PC-9 (cell line): ENCODE measurements at places on chromosomes 13 and 19.

DNA sequence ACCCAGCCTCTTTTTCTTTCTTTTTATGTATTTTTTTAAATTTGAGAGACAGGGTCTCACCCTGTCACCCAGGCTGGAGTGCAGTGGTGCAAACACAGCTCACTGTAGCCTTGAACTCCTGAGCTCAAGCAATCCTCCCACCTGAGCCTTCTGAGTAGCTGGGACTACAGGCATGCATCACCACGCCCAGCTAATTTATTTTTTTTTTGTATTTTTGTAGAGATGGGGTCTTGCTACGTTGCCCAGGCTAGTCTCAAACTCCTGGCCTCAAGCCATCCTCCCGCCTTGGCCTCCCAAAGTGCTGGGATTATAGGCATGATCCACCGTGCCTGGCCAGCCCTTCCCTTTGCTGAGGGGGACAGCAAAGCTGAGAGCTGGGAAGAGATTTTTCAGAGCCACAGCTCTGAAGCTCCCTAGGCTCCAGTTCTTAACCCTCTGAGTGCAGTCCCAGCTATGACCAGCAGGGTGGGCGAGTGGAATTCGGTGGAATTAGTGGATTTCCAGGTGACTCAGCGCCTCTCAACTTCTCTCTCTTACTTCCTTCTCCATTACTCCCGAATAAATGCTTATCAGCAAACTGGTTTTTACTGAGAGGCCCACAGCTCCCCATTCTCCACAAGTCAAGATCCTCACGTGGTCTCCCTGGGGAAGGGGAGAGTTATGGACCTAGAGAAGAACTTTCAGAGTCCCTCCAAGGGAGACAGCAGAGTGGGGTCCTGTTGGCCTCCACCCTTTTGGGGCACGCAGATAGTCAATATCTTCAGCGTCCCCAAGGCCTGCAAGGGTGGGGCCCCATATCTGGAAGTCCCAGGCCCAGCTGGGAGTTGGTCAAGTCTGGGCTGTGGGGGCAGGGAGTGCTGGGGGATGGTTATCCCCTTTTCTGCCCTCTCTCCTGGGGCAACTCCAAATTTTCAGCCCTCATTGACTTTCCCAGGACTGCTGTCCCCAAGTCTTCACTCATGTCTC lies 1.2 kb downstream of the BLVRB start:
- peak; percentile 89 for DNase-seq

DNA sequence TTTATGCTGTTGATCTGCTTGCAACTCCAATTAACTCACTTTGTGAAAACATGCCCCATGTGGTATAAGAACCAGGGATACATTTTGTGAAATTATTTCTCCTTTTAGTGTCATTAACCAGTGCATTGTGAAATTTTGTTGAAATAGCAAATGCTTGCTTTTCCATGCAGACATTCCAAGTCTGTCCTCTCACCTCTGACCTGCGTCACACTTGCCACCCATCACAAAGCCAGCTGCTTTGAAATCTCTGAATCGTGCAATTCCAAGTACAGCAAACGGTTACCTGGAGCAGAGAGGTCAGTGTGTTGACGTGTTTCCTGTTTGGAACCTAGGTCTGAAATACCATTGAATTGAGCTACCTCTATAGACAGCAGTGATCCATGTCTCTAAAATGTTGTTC lies 4.9 kb upstream of the SLC25A15 start:
- DNase-seq: no peak

- no peak for DNase-seq
These were observed 86.6 kb downstream of the FLT1 start for GRCh38 chr13:28408235-28408848.

DNA sequence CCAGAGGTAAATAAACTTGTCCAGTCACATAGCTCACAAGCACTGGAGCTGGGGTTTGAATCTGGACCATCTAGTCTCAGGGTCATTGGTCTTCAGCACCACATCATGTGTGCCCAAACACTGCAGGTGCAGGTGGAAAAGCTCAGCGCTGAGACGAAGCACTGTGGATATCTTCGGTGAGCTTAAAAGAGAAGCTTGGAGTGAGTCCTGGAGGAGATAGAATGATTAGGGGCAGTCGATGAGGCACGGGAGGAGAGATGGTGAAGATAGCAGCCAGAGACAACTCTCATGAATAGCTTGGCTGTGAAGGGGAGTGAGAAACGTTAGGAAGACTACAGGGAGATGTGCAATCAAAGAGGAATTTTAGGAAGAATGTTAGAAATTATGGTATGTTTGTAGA lies 389.3 kb downstream of the FGF9 start:
- DNase-seq: no peak

- no peak for DNase-seq
These were observed 52.8 kb downstream of the COL4A2 start for GRCh38 chr13:110359840-110360301.

DNA sequence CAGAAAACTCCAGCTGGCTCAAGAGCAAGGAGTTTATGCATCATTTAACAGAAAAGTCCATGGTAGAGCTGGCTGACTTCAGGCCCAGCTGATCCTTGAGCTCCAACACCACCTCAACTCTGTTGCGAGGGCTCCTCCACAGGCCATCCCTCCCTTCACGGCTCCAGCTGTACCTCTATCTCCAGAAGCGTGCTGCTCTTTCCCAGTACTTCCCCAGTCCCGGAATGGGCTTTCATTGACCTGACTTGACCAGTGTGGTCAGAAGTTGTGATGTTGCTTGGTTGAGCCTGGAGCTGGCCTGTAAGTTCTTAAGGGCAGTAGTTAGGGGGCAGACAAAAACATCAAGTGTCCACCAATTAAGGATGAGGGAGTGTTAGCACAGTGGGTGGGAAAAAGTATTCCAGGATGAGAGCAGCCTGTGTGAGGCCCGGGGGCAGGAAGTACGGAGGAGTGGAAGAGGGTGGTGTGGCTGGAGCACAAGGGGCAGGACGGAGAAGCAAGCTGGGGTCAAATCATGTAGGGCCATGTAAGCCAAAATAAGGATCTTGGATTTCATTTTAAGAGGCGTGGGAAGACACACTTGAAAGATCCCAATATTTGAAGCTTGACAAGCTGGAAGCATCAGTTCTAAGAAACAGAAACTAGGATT lies 24.0 kb downstream of the SKA3 start:
- DNase-seq: no peak

GRCh38 chr19:13729859-13730258 lies 34.5 kb upstream of the MRI1 start:
- DNase-seq: no peak
